ENCODE measurements at places on chromosomes 4 and X.

DNA sequence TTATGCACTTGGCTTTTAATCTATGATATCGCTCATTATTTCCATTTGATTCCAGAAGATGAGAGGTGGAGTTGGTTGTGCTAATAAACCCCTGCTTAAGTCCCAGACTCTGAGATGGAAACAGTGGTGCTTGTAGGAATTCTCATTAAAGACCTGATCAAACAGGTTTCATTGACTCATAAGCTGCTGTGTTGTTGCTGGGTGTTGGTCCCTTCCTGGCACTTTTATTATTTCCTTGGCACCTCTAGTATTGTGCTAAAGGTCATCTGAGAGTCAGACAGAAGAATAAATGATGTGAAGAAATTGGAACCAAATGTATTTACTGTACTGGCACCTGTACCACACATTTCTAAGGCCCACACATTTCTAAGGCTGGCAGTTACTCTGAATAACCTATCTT lies 544.7 kb upstream of the NR3C2 start:
- no peak for DNase-seq

DNA sequence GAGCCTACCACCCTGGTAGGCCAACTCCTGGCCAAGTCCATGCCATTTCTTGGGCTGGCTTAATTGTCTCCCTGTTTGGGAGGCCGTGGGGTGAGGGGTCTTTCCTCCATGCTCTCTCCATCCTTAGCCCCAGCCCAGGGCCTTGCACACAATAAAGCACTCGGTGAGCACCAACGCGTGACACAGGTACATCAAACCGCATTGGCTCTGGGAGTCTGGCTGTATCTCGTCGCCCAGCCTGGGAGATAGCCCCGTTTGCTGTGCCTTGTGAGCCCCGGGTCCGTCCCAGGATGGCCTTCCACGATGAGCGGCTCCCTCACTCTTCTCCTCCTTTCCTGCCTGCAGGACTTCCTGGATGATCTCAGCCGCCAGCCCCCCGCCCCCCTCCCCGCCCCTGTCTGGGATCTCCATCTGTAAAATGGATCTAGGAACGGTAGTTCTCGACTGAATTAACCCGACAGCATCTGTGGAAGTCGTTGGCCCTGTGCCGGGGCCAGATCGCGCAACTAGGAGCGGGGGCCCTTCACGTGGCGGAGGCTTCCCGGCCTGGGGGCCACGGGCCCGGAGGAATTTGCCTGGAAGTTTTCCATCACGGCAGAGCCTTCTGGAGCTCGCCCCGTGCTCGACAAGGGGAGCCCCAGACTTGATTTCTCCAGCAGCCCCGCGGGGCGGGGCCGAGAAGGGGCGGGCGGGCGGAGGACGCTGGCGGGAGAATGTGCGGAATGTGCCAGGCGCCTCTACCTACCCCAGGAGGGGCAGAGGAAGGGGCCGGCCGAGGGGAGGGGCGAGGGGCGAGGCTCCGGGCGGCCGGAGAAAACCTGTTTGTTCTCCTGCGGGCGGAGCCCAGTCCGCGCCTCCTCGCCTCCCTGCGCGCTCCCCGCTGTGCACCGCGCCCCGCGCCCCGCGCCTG lies at the start of gene ZNF185:
TSS of gene ZNF185 (plus strand) at position 846 of the 910 bp plus-strand sequence. CDS start 16,423 bp downstream, outside the sequence.
- no peak for DNase-seq

DNA sequence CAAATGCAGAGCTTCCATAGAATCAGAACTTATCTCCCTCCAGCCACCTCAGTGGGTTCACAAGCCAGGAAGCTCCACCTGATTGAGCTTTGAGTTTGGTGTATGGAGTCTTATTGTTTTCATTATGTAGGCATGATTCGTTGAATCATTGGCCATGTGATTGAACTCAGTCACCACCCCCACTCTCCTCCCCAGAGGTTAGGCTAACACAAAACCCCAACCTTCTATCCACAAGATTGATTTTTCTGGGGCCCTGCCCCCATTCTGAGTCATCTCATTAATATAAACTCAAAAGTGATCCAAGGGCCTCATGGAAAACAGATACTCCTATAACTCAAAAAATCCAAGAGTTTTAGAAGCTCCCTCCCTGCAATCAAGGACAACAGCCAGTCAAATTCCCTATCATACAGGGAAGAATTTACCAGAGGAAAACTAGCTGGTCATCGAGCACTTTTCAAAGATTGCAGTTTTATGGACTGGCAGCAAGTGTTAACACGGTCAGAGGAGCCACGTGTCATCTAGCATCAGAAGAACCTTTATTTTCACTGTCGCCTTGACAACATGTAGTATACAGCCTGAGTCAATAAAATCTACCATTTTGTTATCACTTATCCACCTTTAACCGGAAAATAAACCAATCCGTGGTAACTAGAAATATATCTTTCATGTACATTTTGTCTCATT lies 35.9 kb upstream of the GUCY1B1 start:
- no peak for DNase-seq

- DNase-seq: no peak
Observed at GRCh38 chr4:8516061-8516573, 64.1 kb upstream of the GPR78 start.

Measured in inflammatory macrophage treated with lipopolysaccharide for 4 hours (primary cell).